ENCODE measurements at places on chromosomes 1 and 21.

DNA sequence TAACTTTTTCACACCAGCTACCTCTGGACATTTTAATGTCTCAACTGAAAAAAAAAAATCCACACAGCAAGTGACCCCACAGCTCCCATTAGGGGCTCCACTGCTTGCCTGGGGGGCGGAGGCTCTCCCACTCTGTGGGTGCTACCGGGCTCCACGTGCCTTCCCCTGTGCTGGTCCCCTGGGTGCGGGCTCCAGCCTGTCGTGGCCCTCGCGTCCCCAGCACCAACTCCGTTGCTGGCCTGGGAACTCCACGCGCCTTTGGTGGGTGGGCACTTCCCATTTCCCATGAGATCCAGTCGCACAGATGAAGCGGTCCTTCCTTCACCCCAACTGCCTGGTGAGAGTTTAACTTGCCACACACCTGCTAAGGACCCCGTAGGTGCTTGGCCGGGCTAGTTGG lies 27.1 kb upstream of the GPR153 start:
- no peak for DNase-seq

- DNase-seq, result no peak
These were observed 58.5 kb downstream of the PLA2G4A start for GRCh38 chr1:186887203-186887602.

GRCh38 chr1:70675737-70676156 lies 264.7 kb downstream of the CTH start:
- no peak for DNase-seq

GRCh38 chr1:93616996-93617669 lies 64.5 kb downstream of the BCAR3 start:
- no peak for DNase-seq

DNA sequence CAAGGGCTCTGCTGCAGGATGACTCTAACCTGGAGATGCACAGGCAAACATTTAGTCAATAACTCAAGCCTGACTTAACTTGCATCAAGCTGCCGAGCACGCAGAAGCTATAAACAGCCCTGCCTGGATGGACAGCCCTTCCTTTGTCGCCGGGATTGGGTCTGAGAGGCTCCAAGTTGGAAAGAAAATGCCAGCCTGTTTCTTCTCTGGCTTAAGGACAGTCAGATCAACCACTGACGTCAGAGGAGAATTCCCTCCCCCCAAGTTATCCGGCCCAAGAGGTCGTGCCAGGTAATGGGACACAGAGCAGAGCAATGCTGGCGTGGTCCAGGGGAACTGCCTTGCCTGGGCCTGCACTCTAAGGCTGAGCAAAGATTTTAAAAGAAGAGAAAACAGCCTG lies 27.1 kb upstream of the LRRC38 start:
- DNase-seq, result no peak

DNA sequence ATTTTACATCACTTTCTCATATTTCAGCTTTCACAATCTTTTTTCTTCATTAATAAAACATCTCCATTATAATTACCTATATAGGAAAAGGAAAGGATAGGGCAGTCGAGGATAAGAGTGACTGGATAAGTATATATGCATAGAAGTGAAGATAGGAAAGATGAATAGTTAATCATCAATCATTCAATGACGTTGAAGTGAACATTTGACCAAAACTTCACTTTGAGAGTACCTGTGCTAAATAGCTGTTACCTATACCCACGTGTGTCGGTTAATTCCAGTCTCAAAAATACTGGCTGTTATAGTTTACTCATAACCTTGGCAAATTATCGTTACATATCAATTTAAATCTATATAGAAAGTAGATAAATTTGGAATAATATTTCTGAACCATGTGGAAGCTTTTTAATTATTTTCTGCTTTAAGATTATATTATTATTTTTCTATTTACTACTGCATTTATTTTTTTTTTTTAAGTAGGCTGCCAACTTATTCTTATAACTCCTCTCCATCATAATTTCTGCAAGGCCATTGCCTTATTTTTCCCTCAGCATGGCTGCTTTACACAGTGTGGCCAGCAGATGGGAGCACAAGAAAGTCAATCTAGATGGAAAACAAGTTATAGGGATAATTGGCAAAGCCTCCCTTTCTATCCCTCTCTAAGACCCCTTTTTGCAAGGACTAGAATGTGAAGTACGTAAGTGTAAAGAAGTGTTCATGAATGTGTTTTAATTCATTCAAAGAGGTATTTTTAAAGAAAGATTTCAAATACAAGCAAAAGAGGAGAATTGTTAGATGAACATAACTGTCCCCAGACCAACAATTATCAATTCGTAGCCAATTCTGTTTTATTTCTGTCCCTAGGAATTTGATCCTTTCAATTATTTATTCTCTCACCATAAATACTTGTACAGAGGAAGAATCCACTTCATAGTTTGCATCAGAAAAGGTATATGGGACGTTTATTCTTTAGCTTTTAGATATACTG lies 290.4 kb downstream of the KCNT2 start:
- no peak for DNase-seq

- DNase-seq, result no peak
These were observed 36.3 kb upstream of the CASZ1 start for GRCh38 chr1:10832703-10833102.

DNA sequence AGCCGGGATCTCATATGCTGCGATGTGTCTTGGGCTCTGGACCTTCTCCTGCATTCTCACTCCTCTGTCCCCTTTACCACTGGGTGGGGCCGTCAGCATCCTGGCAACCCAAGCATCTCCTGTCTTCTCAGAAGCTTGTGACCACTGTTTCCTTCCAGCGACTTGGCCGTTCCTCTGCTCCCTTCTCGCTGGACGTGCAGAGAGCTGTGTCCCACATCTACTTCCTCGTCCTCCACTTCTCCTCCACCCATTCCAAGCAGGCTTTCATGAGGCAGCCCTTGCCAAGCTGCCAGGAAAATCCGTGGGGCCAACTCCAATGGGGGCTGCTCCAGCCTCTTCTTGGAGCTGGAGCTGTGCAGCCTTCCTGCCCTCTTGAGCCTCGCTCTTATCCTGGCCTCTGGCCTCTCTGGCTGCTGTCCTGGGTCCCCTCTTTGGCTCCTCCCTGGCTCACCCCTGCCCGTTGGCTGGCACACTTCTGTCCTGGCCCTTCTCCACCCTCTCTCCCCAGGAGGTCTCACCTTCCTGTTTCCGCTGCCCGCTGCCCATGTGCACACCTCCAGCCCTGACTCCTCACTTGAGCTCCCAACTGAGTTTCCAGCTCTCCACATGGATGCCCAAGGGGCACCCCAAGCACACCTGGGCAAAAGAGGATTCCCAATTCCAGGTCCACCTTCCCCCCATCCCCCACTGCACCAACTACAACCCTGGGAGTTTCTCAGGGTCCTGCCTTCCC lies 8.7 kb downstream of the FAM131C start:
- no peak for DNase-seq

GRCh38 chr1:19747761-19748160 lies 52.0 kb downstream of the TMCO4 start:
- no peak for DNase-seq

Measured in activated CD4-positive, CD25-positive, alpha-beta regulatory T cell (primary cell).